GDM1 (cell line): ENCODE measurements at places on chromosomes 6 and 20.

- DNase-seq, result no peak
Measured at GRCh38 chr6:41426438-41426851, 91.0 kb downstream of the NCR2 start.

DNA sequence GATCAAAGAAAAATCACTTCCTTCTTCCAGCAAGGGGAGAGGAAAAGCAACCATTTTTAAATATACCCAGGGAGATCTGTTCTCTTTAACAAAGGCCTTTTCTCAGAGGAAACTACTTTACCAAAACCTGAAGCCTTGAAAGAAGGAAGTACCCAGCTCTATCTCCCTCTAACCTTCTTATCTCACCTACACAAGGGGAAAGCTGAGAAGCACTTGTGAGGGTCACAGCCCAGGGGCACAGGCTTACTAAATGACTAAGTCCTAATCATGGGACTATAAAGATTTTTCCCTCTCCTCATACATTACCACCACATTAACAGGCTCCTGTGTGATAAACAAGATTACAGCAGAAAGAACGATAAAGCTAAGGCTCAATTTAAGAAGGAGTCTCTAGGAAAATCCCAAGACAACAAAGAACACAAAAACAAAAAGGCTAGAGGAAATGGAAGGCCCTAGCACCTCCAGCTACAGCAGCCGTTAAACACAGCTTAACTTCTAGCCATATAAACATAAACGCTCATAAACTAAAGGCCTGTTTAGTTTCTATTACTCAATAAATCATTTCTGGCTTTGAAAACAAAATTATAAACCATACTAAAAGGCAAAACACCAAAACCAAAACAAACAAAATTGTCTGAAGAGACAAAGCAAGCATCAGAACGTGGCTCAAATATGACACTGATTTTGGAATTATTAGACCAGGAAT is 284.9 kb upstream of the ECI2 start:
- no peak for DNase-seq

DNA sequence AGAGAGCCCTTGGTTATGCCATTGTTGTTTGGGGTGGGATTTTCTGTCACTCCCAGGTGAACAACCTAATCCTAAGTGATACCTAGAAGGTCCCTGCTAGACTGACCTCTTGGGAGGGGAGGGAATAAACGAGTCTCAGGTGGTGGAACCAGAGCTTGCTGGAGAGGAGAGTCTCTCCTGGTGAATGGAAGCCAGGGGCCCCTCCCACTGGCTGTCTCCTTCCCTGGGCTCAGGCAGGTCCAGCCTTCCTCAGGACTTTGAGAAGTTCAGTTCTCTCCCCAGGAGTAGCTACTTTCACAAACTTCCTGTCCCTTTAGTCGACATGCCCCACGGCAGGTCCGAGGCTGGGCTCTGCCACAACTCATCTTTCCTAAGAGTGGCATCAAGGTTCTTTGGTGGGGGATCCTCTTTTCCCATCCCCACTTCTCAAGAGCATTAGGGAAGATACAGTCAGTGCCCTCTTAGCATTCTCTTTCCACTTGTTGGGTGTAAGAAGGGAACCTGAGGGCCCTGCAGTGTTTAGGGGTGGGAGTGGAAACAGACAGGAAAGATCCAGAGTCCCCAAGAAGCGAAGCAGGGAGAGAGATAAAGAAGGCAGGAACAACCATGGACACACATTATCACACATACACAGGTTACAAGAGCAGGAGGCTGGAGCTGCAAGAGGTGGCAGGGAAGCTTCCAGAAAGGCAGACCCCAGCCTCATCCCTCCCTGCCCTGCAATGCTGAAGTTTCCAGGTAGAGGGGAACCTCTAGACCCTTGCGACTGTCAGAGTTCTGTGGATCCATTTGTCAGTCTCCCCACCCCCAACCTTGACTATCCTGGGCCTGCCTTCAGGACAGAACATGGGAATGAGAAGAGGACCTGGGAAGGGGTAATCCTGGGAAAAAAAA is 900 bp upstream of the GLP1R start:
- DNase-seq, result no peak

DNA sequence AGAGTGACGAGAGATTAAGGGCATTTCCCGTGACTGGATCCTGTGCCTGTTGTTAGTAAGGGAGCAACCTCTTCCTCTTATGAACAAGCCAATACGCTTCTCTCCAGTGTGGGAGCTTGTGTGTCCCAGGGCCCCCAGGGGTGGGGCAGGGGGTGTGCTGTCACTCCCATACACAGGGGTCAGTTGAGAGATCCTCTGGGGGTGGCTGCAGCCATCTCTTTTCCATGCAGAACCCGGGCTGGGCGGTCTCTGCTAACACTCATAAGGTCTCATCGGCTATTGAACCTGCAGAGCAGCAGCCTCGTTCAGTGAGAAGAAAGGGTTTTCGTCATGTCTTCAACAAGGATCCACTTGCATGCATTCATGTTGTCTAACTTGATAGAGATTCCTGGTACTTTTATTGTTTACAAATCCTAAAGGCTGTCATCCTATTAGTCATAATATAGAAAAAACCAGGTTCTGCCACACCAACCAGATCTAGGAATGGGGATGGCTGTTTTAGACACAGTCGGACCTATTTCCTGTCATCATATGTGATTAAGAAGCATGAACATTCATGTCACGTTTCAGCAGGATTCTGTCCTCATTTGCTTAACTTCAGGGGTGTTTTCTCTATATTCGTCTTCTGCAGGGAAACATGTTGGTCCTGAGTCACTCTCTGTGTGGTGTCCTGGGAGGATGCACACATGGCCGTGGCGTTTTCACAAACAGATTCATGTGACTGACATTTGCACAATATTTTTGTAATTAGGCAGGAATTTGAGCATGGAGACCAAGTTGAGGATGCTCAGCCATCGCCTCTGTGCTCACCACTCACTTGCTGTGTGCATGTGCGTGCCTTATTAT is 13.3 kb upstream of the THBS2 start:
- no peak for DNase-seq

DNA sequence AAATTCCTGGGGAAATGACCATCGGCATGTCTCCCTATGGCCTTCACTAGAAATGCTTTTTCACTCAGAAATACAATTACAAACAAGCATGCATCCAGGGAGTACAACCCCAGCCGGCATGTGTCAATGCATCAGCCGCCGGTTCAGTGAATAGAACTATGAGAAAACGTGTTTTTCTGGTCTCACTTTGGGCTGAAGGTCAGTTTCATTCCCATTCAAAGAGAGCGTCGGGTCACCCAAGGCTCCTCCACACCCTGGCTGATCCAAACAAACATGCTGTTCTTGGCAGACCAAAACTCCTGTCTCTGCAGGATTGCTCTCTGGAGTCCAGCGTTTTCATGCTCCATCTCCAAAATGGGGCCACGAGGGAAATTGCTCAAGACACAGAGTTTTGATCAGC is 35.5 kb upstream of the NXT1 start:
- DNase-seq, result no peak

- no peak for DNase-seq
Measured at GRCh38 chr6:108589244-108589791, 28.6 kb downstream of the FOXO3 start.

GRCh38 chr6:144804246-144804790 is 519.2 kb downstream of the UTRN start:
- no peak for DNase-seq
